ENCODE measurements at places on chromosomes 3 and 15.
A peak's percentile ranks its signal among the peaks of the same experiment; 100 is the strongest.

- peak; percentile 75 for DNase-seq
These were observed 37.5 kb downstream of the TPM1 start for GRCh38 chr15:63079947-63080626.

GRCh38 chr3:151871639-151872468 is 1.6 kb upstream of the SUCNR1 start:
- peak; percentile 53 for DNase-seq

GRCh38 chr3:38116471-38117162 is 20.3 kb downstream of the ACAA1 start:
- DNase-seq: peak; percentile 23

GRCh38 chr15:100463515-100463914 is 65.2 kb downstream of the CERS3 start:
- DNase-seq: no peak

DNA sequence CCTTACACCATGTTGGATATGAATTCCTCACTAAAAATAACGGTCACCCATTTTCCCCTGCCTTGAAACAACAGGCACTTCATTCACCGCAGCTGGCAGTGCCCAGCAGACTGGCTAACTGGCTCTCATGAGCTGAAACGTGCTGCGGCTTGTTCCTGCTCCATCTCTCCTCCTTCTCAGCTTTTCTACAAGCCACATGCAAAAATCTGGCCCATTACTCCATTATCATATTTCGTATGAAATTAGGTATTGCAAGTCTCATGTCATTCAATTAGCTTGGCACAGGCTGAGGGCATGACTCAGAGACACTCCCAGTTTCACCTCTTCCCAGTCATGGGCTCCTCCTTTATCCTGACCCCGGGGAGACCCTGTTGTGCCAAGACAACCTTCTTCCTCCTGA is 60.0 kb downstream of the MAGEF1 start:
- no peak for DNase-seq

GRCh38 chr3:24139463-24140412 is 194.7 kb downstream of the NR1D2 start:
- DNase-seq: no peak

GRCh38 chr15:57704441-57704840 is 2.1 kb upstream of the POLR2M start:
- no peak for DNase-seq

DNA sequence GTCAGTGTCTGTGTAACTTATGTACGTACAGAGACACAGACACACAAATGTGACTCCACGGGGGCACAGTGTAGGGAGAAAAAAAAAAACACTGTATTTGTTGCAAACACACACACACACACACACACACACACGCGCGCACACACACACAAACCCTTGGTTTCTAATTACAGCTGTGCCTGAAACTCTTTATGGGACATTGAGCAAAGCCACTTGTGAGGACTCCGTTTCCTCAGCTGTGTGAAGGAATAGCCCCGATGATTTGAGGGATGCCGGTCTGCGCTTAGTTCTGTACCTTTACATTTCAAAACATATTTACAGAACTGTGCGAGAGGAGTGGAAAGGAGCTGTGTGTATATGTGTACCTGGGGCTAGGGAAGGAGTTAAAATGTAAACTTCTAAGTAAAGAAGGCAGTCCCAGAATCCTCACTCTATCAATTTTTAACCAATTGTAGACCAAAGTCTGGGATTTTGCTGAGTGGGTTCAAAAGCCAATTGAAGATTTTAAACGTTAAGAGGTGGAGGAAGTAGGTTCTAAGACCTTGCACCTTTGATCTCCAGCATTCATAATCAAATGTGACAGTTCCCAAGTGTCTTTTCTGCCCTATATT is 5.3 kb upstream of the BCL6 start:
- peak; percentile 45 for DNase-seq

GRCh38 chr15:89328398-89329254 is 6.0 kb downstream of the POLG start:
- DNase-seq: no peak

- no peak for DNase-seq
These were observed 38.2 kb downstream of the TPM1 start for GRCh38 chr15:63080634-63081250.

DNA sequence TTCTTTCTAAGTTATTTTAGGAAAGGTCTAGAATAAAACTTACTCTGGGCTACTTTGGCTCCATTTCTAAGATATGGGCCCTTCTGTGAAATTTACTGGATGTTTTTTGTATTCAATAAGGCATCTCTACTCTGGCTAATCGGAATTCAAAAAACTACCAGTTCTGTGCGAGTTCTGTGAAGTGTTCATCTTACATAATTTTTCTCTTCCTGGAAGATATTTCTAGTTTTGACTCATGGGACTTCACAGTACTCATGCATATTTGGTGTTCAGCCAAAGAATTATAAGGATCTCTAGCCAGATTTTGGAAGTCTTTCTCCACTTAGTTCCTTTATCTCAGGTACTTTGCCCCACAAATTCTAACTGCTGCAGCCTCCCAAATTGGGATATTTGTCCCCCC is 46.4 kb upstream of the MBNL1 start:
- peak; percentile 15 for DNase-seq

- peak; percentile 82 for DNase-seq
These were observed 72.3 kb downstream of the SLC12A8 start for GRCh38 chr3:125140011-125140817.

DNA sequence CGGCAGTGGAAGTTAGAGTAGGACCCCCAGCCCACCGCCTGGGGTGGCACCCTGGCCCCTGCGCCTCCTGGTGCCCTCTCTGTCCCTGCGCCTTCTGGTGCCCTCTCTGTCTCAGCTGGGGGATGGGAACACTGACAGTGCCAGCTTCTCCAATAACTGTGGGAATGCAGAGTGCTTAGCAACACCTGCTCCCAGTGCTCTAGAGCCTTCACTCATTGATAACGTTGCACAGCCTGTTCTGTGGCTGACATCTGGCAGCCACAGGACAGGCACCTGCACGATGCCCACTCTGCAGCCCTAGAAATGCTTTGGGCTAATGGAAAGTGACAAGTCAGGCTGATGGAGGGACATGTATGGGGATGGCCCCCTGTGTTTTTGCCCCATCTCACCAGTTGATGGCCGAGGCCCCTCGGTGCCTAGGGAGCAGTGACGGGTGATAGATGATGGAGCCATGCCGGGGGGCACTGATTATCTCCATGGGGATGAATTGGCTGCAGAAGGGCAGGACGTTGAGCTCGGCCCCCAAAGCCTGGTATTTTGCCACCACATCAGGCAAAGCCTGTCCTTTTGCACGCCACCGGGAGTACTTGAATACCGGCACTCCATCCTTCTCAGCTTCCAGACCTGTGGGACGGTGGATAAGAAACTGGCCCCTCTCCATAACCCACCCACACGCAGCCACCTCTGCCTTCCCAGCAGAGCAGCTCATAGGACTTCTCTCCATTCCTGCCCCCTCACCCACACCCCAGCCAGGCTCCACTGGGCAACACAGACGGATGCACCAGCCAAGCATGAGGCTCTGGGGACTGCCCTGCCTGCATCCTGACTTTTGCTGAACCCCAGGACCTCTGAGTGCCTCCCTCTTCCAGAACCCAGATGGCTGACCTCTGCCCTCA is 22.1 kb downstream of the ALDH1L1 start:
- no peak for DNase-seq

DNA sequence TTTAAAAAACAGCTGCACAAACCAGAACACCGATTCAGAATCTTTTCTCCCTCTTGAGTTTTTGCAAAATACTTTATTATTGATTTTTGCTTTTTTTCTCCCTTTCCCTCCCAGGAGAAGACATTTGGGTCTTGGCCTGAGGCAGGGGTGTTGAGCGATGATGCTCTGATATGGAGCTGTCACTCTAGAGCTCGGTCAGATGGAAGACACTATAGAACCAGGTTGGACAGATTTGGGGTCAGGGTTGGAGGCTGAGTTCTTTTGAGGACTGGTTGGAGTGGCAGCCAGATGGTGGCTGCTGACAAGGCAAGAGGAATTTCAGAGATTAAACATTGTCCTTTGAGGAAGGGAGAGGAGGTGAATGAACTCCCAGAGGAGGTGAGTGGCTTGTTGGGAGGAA is 16.9 kb downstream of the CDAN1 start:
- DNase-seq: no peak

- peak; percentile 50 for DNase-seq
These were observed 203.5 kb downstream of the RSRC1 start for GRCh38 chr3:158313338-158313927.

DNA sequence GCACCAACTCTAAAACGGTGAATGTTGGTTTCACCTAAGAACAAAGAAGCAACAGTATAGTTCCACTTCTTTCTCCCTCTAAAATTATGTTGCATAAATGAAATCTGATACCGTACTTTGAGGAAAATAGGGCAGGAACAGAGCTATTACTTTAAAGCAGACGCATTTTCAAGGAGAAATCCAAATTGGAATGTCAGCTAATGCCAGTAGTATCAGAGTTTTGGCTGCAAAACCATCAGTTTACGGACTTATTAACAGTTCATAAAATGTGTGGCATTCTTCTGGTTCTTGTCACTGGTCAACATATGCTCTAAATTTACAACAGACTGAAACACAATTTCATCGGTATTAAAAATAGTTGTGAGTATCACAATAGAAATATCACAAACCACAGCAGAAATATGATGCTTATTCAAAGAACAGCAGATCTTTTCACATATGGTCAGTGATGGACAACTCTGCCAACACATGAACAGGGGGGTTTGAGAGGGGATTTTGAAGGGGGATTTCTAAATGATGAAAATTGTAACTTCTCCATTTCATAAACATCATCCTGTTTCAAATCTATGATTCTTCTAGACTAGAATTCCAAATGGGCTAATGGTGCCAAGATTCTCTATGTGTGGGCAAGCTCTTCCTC is 38.7 kb upstream of the ROBO2 start:
- no peak for DNase-seq

DNA sequence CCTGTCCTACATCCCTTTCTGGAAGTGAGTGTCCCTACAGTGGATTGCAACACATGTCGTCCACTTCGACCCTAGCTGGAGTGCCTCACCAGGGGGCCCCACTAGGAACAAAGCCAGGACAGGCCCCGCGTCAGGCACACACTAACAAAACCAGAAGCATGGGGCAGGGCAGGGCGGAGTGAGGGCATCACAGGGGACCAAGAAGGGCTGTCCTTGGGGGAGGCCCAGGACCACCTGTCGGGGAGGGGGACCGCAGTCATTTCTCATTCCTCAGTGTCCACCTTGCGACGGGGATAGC is 21.9 kb downstream of the IDH2 start:
- no peak for DNase-seq

- DNase-seq: no peak
These were observed 13.2 kb downstream of the TSPAN3 start for GRCh38 chr15:77057685-77058084.

DNA sequence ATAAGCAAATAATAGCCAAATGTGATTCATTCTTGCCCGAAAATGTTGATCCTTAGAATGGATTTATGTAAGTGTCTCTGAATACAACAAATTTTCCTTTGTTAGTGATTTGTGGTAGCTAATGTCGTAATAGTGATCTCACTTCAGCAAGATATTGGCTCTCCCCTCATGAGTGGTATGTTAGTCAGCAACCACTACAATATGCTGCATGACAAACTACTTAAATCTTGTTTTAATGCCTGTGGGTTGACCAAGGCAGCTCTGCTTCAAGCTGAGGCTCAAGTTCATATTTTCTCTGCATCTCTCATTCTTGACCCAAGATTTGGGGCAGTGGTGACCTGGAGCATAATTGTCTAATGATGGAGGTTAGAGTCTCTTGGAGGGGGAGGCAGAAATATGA is 49.8 kb upstream of the GALNT15 start:
- peak; percentile 92 for DNase-seq

DNA sequence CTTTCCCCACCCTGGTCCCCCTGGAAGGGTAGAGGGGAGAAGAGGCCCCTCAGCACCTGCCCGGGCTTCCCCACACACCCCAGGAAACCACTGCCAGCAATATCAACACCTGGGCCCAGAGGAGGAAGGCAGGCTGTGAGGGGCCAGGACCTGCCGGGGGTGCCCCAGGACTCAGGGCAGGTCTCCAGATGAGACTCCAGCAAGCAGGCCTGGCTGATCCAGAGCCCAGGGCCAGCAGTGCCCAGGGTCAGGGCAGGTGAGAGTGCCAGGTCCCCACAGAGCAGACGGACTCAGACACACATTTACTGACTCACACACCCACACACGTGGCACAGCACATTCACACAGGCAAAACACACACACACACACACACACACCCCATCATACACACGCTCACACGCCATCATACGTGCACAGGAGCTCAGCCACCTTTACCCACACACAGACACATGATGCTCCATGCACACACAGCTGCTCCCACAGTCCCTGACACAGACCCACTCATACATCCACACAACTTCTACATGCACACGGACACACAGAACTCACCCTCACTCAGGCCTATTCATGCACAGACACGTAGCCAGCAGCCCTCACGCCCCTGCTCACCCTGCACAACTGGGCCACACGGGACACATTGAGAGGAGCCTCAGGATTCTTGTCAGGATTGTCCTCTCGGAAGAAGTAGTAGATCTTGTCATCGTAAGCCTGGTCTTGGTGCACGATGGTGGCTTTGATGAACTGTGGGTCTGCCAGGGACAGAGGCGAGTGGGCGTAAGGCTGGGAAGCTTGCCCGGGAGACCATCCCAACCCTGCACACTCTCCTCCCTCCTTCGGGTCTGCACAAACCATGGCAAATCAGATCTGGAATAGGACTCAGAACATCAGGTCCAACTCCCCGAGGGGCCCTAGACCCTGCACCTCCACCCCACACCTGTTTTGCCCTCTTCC is 17.5 kb downstream of the SEMA7A start:
- DNase-seq: no peak

DNA sequence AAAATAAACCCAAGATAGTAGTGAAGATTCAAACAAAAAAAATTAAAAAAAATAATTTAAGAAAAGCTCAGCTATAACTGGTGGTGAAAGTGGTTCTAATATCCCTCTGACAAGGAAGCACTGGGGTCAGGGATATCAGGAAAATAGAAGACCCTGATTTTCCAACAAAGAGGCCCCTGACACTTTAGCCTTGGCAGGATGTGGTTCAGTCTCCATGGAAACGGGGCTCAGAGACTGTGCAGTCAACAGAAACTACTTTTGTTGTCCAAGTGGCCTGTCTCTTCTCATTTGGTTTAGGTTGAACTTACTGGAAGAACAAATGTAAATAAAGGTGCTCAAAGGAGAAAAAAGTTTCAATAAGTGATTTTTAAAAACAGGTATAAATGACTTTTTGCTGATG is 27.2 kb downstream of the INTS14 start:
- DNase-seq: peak; percentile 69

GRCh38 chr3:138547342-138547975 is 46.6 kb downstream of the CEP70 start:
- no peak for DNase-seq
